SJSA1 (cell line): ENCODE measurements at places on chromosomes 4 and X. TPM values are rescaled to one million over a fixed set of nuclear protein-coding genes. Genes with fewer than 3 reads are reported as not detected.

DNA sequence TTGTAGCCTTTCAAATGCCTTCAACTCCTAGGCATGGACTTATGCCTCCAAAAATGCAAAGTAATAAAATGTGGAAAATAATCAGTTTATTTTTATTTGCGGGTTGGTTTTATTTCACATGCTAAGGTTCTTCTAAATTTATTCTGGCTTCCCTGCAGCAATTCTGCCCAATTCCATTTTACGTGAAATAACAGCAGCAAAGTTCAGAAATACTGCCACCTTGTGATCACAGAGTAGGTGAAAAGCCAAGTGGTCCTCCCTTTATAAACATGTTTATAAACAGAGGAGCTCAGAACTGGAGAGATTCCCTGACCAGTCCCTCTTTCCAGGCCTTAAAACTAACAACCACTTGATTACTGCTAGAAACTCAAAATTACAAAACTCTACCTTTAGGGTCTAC is 14.7 kb upstream of the DCHS2 start:
- no peak for DNase-seq
- H3K27me3 ChIP-seq = no peaks in the 10 kb centered on the region
- H3K27ac ChIP-seq = no peak overlapping the region
- H3K36me3 ChIP-seq = no peaks in the 10 kb centered on the region
- no peak overlapping the region for H3K4me3 ChIP-seq

GRCh38 chr4:5021546-5021945 is 2.3 kb upstream of the CYTL1 start:
- H3K4me1 ChIP-seq = no peaks in the 10 kb centered on the region
- H3K27ac ChIP-seq = no peak overlapping the region
- DNase-seq = no peak

DNA sequence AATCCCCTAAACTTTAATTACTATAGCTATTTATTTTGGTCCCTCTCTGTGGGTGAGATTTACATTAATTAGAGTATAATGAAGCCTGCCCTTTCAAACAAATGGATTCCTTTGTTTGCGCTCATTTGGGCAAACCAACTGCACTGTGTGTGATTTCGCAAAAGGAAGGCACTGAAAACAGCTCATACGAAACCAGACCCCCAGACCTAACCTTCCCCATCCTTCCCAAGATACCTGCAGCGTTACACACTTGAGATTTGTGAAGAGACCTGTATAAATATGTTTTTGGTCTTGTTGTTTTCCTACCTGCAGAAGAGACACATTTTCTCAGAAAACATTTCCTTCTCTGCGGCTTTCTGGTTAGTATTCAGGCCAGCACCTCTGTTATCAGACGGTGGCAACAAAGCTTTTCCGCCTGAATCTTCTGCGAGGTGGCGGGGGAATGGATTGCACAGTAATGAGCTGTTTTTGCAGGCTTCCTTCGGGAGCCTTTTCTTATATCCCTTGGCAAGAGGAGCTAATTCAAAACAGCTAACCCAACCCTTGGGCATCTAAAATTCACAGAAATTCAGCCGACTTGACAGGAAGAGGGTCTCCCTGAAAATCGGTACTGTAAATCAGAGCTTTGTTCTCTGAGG is 47.6 kb downstream of the CBLL2 start:
- H3K36me3 ChIP-seq = no peaks in the 10 kb centered on the region
- peaks cover 29% of the 10 kb centered on the region for H3K4me1 ChIP-seq
- no peak overlapping the region for H3K4me3 ChIP-seq
- no peak for DNase-seq

GRCh38 chrX:130393451-130394074 is 8.1 kb upstream of the GPR119 start:
- no peaks in the 10 kb centered on the region for H3K4me1 ChIP-seq
- no peak overlapping the region for H3K27ac ChIP-seq
- no peak overlapping the region for H3K4me3 ChIP-seq
- DNase-seq = peak; percentile 7
- no peaks in the 10 kb centered on the region for H3K27me3 ChIP-seq

The GRIA2 gene
- not detected in 2 replicates for total RNA-seq

The SHISA3 gene
- total RNA-seq = 0.05 TPM in 1 of 2 replicates, not detected in the other

The CT45A3 gene
- total RNA-seq = not detected in 2 replicates

- no peaks in the 10 kb centered on the region for H3K36me3 ChIP-seq
- H3K27me3 ChIP-seq = no peaks in the 10 kb centered on the region
- H3K4me3 ChIP-seq = no peak overlapping the region
- no peaks in the 10 kb centered on the region for H3K4me1 ChIP-seq
- no peak overlapping the region for H3K27ac ChIP-seq
These were observed 100.0 kb upstream of the PRKG2 start for GRCh38 chr4:81314897-81315470.

DNA sequence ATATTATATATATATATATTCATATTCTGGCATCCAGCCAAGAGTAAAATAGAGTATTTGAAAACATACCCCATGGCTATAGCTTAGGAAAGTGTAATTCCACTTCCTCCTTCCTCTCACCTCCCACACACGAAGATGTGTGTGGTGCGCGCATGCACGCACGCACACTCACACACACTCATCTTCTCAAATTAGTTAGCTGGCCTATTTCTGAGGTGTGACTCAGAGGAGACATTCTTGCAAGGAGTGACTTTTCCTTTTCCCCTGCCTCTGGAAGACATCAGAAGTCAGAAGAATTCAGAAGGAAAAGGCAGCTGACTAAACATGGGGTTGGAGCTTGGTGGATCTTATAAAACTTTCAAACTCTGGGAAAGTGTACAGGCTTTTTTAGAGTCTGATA is 8.8 kb downstream of the ENPEP start:
- H3K4me3 ChIP-seq = no peak overlapping the region
- no peaks in the 10 kb centered on the region for H3K36me3 ChIP-seq
- no peaks in the 10 kb centered on the region for H3K27me3 ChIP-seq
